NCI-H69 (cell line): ENCODE measurements at places on chromosomes 6 and 20.

DNA sequence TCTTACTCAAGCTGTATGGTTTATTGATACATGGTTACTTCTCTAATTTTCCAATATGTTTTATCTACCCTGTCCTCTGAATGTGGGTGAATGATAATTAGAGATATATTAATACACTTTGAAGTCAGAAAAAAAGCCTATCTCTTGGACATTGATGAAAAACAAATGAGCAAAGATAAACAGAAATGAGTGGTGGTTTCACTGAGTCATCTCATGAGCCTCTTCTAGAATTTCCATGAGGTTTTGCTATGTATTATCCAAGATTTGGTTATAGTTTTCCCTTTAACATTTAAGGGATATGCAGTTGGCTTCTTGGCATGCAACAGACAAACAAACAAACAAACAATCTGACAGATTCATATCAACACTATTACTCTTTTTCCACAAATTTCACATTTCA, 586.8 kb downstream of the RFPL4B start:
- DNase-seq, result no peak

DNA sequence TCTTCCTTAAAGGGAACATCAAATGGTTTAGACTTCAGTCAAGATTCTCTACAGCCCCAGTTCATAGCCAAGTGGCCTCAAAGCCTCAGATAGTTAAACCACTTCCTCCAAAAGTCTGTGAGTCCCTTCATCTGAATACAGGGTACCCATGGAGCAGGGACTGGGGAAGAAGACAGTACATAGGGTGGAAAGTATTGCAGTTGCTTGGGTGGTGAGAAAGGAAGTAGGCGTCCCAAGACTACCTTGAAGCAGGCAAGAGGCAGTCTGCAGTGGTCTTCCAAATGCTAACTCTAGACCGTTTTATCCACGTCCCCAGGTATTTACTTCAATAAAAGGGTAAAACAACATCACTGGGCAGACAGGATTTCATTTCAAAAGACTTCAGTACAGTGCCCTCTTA, 2.0 kb downstream of the FYN start:
- DNase-seq, result peak; percentile 37

- DNase-seq, result no peak
Measured at GRCh38 chr20:1792274-1792673, 102.9 kb upstream of the SIRPA start.

DNA sequence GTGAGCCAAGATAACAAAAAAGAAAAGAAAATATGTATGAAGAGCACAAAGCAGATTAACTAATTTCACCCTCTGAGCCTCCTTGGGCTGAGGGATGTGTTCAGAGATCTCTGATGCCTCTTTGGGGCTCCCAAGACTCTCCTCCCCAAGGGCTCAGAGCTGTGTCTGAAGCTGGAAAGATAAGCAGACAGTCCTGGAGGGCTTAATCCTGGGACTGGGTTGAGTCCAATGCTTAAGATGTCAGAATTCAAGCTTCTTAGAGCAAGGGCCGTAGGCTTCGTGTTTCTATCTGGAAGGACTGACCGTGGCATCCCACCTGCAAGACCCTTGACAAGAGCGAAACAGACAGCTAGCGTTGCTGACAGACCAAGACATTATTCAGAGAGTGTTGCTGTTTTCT, 229.0 kb downstream of the ZMYND8 start:
- no peak for DNase-seq

DNA sequence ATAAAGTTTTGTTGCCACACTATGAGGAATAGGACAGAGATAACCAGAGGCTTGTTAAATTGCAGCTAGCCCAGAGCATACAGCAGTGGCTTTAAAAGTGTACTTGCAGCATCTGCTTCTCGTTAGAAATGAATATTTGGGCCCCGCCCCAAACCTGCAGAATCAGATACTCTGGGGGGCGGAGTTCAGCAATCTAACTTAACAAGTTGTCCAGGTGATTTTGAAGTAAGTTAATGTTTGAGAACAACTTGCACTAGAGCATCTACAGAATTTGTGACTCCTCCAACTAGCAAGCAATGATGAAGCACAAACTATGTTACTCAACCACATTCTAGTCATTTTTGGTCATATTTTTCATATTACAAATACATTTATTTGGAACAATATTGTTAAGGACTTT, 10.6 kb upstream of the SUPT3H start:
- DNase-seq, result no peak

DNA sequence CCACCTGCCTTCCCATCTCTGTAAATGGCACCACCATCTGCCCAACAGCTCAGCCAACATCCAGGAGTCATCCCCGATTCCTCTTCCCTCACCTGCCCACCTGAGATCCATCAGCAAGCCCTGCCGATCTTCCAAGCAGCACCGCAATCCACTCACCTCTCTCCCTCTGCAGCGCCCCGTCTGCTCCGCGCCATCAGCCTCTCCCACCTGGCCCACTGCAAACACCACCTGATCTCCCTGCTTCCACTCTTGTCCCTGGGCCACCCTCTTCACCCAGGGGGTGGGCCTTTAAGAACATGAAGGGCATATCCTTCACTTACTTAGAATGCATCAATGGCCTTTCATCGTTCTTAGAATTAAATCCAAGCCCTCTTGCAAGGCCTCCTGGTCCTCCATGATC, 457.3 kb upstream of the SULF2 start:
- no peak for DNase-seq

DNA sequence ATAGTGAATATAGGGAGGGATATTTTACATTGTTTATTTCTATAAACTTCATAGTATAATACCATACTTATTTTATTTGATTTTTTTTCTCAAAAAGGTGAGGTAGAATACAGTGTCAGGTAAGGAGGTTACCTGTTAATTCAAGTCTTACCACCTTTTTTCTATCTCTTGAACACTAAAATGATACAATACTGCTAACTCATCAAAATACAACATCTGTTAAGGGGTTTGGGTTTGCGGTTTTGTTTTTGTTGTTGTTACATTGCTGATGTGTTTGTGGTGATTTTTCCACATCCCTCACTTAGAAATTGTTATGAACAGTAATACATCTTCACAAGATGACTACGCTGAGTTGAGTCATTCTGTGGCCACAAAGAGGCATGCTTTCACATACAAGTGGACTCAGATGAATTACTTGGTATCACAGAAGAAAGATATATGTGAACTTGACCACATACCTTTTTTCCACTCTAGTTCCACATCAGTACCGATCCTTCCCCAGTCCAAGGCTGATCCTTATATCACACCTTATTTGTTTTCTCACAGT, 139.4 kb upstream of the ID4 start:
- DNase-seq, result no peak

GRCh38 chr6:52284131-52284459, 447 bp downstream of the MCM3 start:
- DNase-seq, result peak; percentile 90

DNA sequence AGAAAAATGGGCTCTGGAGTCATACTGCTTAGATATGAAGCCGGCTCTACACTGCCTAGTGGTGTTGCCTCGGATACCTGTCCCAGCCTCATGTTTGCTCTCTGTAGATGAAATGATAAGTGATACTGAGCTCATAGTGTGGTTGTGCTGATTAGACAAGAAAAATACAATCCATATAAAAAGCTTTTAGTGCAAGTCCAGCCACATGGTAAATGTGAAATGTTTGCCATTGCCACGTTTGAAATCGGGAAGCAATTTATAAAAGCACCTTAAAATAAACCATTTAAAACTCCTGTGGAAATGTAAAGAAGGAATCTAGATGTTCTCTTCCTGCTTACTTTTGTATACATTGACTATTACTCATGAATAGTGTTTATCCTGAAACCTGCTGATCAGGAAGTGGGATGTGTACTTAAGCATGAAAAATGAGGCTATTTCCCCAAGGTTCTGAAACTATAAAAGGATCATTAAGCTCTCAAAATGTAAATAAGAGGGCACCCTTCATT, 13.1 kb upstream of the PBOV1 start:
- peak; percentile 88 for DNase-seq

DNA sequence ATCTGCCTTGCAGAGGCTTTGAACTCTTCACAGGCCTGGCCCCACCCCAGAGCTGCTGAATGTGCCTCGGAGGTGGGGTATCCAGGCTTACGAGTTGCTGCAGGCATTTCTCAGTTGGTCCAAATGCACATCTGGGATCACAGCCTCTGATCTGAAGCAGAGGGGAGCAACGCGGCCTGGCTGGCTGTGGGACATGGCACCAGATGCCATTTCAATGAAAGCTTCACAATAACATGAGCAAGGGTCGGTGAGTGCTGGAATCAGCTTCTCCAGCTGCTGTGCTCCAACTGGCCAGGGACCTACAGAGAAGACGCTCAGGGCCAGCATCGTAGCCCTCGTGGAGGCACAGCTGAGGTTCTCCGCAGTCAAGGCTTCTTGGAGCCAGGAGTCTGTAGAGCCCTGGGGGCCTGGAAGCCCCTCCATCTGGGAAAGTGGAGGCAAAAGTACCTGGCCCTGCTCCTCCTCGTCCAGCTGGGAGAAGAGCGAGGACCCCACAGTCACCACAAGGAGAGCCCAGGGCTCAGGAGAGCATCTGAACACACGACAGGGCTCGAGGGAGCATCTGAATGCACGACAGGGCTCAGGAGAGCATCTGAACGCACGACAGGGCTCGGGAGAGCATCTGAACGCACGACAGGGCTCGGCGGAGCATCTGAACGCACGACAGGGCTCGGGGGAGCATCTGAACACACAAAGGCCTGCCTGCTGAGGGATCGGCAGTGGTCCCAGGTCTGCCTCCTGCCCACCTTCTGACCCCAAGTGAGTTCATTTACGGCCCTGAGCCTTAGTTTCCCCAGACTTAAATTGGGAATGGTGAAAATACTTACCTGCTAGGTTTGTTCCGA, 165.2 kb downstream of the DLL1 start:
- DNase-seq, result no peak

DNA sequence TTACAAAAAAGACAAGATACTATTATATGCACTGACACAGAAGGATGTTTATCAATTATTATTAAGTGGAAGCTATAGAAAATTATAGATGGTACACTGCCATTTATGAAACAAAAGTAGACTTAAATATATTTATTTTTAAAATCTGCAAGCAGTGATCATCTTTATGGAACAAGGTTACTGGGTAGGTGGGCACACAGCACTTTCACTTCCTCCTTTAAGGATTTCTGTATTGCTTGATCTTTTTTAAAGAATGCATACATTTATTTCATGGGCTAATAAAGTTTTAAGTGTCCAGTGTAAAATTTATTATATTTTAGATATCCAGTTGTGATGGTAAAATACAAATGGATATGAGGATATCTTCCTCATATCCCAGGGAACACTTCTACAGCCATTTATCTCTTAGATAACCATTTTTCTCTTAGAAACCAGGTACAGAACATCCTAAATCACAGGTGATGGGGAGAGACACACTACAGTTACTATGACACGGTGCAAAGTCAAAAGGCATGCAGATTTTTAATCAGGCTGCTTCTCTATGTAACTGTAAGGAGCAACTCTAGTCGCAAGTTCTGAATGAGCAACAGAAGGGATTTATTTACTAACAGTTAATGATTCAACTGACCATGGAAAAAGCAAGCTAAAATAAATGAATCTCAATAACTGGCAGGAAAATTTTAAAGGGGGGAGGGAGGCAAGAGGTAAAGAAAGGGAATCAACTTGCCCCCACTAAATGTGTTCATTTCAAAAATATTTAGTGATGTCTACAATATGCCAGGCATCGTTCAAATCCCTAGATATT, 2.2 kb downstream of the FBXL4 start:
- DNase-seq, result peak; percentile 54

GRCh38 chr6:36289281-36289878, 19.5 kb downstream of the PNPLA1 start:
- peak; percentile 94 for DNase-seq

- DNase-seq, result no peak
Measured at GRCh38 chr6:338815-339262, 46.6 kb downstream of the DUSP22 start.

DNA sequence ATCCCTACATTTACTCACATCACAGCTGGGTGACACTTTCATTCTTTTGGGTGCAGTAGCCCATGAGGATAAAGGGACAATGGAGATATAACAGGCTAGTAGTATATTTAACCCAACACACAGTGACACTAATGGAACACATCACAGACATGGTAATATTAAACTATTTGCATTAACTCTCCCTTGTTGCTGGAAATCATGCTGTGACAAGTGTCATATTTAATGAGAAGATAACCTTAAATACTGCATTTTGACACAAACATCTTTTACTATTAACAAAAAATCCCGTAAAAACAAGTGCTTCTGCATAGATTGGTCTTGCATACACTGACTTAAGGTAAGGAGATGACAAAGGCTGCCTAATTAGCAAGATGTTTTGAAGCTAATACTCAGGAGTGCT, 45.5 kb downstream of the CNR1 start:
- DNase-seq, result peak; percentile 60

DNA sequence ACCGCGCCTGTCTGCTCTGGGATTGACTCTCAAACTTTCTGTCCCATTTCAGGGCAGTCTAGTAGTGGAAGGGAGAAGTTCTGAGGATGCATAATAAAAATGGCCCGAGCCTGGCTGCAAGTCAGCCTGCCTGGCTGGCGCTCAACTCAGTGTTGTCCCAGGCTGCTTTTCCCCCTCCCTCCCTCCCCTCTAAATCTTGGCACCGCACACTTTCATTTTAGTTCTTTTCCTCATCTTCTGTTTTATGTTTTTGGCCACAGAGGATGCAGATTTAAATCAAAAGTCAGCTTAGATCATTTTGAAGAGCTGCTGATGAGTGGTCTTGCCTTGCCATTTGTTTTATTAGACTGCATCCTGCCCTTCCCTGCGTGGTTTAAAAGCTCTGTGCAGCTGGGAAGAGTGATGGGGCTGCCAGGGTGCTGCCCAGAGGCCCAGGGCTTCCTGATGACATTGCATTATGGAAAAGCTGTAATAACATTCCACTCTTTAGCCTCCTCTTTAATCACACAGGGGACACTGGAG, 6.5 kb upstream of the UQCC2 start:
- no peak for DNase-seq

DNA sequence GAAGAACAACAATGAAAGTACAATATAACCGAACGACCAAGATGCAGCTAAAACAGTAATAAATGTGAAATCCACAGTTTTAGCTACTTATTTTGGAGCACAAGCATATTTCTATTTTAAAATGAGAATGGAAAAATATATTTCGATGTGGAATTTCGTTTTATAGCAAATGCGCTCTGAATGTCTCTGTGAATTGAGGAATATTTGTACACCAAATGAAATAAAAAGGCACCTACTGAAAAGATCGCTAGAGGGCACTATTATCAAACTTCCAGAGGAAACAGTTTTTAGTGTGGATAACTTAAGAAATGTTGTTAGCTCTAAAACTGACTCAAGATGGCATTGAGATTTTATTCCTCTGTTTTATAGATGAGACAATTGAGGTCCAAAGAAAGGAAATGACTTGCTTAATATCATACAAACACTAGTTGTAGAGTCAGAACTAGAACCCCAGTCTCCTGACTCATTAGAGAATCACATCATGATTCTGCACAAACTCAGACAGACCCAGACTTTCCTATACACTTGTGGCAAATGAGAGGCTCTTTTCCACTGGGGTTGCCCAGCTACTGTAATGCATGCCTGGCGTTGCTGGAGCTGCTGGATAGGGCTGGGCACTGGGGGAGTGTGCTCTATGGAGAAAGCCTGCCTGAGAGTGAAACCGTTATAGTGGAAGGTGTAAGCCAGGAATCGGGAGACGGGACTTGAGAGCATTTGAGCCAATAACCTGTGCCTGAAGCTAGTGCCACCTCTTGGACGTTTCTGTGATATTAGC, 51.9 kb downstream of the GCLC start:
- peak; percentile 69 for DNase-seq

- DNase-seq, result no peak
Measured at GRCh38 chr6:136784910-136785746, 7.1 kb downstream of the MAP3K5 start.

GRCh38 chr20:23187751-23188150, 101.6 kb upstream of the CD93 start:
- DNase-seq, result no peak

GRCh38 chr6:168247443-168248147, 72.0 kb downstream of the DACT2 start:
- DNase-seq, result peak; percentile 91
